Calu3 (cell line): ENCODE measurements at places on chromosomes 2 and 18.

DNA sequence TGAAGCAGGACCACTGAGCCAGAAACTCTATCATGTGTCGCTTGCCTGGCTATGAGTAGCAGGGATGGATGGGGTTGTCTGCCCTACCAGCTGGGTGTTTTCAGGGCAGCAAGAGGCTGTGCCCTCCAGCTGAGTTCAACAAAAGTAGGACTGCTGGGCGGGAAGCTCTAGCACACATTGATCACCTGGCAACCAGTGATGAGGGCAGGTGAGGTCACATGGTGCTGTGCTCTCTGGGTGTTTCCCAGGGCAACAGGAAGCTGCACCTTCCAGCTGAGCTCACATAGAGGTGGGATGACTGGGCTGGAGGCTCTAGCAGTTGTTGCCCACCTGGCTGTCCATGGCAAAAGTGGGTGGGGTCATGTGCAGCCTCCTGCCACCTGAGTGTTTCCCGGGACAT, 487.3 kb upstream of the VWC2L start:
- DNase-seq = no peak

- DNase-seq = no peak
Measured at GRCh38 chr2:108586631-108587030, 52.4 kb downstream of the LIMS1 start.

DNA sequence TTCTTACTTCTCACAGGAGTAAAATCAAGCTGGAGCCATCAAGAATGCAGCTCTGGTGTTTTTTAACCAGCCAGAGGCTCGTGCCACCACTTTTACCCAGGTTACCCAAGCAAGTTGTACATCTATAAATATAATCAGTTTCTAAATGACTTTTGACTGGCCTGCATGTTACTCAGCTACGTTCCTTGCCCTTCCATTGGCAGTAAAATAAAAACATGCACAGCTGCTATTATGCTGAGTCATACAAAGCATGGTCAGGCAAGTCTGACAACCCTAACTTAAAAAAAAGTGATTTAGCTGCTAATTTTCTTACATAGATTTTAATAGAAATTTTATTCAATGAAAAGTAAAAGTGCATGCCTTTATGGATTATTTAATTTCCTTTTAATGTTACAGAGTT, 111.7 kb upstream of the CSRNP3 start:
- DNase-seq = no peak

DNA sequence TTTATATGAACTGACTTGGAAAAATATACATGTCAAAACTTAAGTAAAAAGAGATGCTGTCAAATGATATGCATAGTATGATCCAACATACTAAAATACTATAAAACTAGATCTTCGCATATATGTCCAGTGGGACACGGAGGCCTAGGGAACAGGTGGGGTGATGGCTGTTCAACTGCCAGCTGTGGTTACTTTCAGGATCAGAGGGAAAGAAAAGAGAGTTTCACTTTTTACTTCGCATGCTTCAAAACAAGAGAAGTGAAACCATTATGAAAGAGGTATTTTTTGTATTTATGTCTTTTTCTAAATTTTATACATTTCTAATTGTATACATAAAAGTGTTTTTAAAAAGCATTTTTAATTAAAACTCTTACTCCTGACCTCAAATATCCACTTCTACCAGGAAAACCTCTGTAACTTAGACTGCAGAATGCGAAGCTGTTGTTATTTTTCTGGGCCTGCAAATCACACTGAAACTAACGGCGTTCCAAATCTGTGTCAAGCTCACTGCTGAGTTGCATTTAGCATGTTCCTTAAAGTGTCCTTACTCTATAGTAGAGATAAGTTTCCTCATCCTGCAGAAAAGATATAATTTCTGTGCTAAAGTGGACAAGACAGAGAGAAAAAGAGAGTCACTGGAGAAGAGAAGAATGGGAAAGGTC, 97.8 kb upstream of the SLC35G4 start:
- no peak for DNase-seq

- no peak for DNase-seq
Measured at GRCh38 chr2:187574969-187575750, 20.9 kb upstream of the TFPI start.

GRCh38 chr2:18719978-18720775, 130.8 kb upstream of the NT5C1B start:
- no peak for DNase-seq

- no peak for DNase-seq
Measured at GRCh38 chr2:126886211-126886915, 12.3 kb upstream of the TEX51 start.

DNA sequence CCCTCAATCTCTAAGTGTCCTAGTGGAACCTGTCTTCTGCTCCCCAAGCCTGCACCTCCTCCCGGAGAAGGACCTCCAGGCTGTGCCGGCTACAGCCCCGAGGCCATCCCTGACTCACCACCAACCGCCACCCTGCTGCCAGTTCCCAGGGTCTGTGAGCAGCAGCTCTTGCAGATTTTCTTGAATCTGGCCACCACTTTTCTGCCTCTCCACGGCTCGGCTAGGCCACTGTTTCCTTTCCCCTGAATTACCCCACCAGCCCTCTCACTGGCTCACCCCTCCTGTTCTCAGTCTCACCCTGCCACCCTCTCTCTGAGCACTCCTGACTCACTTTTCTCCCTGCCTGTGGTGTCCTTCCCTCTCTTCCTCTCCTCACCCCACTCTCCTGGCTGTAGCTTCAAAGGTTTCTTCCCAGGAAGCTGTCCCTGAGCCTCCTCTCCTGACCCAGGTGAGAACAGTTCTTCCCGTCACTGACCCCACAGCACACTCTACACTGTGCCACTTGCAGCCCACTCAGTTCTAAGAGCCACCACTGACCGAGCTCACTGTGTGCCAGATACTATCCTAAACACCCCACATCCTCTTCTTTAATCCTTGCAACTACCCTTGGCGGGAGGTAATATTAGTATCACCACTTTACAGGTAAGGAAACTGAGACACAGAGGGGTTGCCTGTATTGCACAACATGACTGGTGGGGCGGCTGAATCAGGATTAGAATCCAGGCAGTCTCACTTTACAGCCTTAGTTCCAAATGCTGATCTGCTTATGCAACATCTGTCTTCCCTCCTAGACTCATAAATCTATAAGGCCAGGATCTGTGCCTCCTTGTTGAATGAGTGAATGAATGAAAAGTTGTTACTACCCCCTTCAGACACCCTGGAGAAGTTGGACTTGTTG, 111.6 kb downstream of the SMAD7 start:
- DNase-seq = no peak

GRCh38 chr18:12963069-12963468, 15.3 kb downstream of the SEH1L start:
- no peak for DNase-seq

- DNase-seq = no peak
Measured at GRCh38 chr2:97745474-97746174, 32.2 kb downstream of the ZAP70 start.

GRCh38 chr2:144015036-144015435, 504.9 kb downstream of the ZEB2 start:
- no peak for DNase-seq

GRCh38 chr18:76757335-76757734, 65.0 kb upstream of the ZNF236 start:
- DNase-seq = no peak

GRCh38 chr18:27599202-27599829, 414.2 kb upstream of the CHST9 start:
- peak; percentile 70 for DNase-seq

GRCh38 chr2:45412754-45413379, 198.2 kb downstream of the SRBD1 start:
- DNase-seq = no peak

DNA sequence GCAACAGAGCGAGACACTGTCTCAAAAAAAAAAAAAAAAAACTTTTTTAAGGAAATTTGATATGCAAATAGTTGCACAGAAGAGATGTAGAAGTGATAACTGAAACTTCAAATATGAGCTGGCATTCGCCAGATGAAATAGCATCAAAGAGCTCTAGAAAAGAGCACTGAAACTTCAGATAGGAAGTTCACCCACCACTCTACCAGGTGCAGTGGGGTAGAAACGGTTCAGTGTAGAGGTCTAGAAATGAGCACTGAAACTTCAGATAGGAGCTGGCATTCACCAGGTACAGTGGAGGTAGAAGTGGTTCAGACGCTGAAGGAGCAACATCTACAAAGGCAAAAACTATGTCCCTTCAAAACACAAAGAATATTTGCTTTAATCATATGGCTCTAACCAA, 9.0 kb upstream of the ONECUT2 start:
- no peak for DNase-seq

DNA sequence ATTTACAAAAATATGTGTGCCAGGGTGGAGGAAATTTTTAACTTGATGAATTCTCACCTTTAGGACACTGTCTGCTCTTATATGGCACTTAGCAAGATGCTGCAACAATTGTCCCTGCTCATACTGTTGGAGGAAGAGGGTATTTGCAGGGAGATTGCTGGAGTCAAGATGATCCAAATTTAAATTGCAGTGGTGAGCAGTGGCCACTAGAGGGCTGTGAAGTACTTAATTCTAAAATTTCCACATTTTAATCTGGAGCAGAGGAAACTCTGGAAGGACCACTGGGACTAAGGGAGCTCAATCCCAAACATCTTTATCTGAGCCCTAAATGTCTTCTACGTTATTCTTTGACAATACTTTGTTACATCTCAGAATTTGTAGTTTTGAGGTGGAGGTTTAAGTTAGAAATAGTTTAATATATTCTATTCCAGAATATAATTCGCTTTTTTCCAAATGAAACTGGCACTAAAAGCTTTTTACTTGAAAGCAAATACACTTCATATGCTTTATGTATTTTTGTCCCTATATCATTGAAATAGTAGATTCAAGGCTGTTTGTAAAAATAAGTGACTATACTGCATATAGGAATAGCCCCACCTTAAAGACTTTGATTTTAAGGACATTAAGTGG, 33.0 kb upstream of the PTH2R start:
- peak; percentile 35 for DNase-seq

DNA sequence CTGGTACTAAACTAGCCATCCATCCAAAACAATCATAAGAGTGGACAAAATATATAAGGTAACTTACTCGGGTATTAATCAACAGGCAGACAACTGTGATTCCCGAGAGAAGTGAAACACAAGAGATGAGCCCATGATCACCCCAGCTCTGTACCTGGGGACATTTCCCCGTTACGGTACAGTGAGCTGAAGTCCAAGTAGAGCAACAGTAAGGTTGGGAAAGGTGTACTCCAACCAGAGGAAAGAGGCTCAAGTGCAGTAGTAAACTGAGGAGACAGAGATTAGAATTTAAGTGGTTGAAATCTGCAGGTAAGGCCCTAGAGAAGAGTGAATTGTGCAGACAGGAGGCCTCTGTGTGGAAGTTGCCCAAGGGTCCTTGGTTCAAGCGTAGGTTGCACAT, 30.5 kb upstream of the CHAC2 start:
- DNase-seq = no peak

DNA sequence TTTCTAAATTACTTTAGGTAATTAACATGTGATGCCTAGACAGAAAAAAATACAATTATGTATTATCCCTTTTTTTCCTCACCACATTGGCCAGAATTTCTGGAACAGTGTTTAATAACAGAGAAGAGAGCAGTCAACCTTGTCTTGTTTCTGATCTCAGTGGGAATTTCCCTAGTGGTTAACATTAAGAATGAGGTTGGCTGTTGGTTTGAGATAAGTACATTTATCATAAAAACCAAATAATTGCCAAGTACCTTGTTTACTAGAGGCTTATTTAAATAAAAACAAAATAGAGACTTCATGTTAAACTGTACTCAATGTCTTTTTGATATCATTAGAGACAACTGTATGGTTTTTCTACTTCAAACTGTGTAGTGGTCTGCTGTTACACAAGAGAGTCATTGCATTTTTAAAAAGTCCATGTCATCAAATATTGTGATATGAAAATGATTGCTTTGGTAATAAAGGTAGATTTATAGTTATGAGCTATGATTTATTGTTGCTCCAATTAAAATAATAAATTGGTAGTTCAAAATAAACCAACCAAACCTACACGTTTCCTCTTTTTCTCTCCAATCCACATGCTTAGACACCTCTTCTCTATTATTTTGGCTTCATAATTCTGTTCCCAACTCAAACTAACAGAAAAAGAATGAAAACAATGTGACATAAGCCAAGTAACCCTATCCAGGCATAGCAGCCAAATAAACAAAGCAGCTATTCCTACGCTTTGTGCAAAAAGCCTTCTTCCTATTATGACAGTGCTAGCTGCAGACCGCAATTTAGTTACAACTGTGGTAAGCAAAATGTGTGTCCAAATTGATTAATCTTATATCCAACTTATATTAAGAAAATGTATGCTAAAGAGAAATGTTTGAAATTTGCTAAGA, 20.9 kb upstream of the TANK start:
- no peak for DNase-seq

DNA sequence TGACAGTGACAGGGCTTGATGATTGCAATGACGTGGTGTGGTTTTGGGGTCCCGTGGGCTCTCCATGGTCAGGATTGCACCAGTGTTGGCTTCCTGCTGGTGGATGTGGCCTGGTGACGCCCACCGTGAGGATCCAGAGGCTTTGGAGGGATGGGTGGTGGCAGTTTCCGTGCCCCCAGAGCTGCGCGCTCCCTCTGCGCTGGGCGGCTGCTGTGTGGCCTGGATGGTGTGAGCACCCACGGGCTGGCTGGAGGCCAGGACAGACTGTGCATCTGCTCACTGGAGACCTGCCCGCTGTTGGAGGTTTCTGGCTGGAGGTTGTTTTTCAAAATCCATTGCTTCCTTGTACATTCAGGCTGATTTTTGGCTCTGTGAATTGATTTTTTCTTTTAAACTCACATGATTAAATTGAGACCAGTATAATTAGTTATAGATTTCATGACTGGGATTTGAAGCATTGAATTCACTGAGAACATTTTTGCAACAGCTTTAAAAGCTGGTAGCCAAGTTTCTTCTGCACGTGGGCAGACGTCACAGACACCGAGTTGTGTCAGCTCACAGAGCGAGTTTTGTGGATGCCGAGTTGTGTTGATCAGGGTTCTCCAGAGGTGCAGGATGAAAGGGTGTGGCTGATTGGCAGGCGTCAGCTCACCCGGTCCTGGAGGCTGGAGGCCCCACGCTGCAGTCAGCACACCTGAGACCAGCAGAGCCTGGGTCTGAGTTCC, 72.7 kb downstream of the KCNG2 start:
- DNase-seq = no peak

GRCh38 chr2:144650907-144651306, 131.0 kb upstream of the ZEB2 start:
- DNase-seq = no peak

- no peak for DNase-seq
Measured at GRCh38 chr18:34718610-34719009, 8.5 kb downstream of the DTNA start.

- DNase-seq = no peak
Measured at GRCh38 chr2:109513230-109513629, 100.5 kb downstream of the SEPTIN10 start.

- DNase-seq = no peak
Measured at GRCh38 chr2:109384308-109385271, 229.2 kb downstream of the SEPTIN10 start.

DNA sequence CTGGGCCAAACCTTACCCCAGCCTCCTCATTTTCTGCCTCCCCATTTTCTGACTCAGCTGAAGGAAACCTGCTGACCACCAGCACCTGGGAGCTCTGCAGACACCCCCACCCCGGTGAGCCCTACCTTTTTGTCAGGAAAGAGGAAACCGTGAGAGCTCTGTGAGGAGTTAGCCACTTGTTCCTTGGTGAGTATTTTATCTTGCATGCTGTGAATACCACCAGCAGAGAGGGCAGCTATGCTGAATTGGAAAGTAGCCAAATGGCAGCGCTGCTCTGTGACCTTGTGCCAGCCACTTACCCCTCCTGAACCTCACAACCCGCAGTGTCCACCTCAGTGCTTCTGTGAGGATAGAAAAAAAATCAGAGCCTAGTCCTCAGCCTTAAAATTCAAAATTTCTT, 2.5 kb downstream of the MPPE1 start:
- DNase-seq = no peak
